ENCODE measurements at places on chromosomes 11 and 22.
A peak's percentile ranks its signal among the peaks of the same experiment; 100 is the strongest.

DNA sequence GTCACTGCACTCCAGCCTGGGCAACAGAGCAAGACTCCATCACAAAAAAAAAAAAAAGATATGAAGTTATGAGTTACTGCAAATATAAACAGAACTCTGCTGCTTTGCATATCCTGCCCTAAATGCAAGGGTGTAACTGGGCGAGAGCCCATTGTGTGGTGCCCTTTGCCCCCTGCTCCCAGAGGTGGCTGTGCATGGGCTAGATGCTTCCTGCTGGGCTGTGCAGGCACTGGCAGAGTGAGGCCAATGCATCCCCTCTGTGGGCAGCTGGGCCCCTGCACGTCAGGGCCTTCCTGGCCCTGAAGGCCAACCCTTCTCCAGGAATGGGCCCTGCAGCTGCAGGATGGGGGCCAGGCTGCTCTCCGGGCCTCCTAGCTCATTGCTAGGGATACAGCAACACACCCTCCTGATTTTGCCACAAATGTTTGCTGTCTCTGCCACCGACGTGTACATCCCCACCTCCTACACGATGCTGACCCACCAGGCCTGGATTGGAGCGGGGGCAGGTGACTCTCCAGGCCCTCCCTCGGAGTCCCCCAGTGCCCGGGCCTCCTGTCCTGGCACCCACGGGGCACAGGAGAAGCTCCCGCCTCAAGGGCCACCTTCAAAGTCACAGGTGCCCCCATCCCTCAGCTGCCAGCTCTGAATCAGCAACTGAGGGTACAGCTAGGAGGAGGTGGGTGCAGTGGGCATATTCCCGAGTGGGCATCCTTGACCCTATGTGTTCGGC, 40.7 kb upstream of the COMT start:
- DNase-seq: no peak

- no peak for DNase-seq
Measured at GRCh38 chr11:27390318-27391295, 27.6 kb upstream of the CCDC34 start.

DNA sequence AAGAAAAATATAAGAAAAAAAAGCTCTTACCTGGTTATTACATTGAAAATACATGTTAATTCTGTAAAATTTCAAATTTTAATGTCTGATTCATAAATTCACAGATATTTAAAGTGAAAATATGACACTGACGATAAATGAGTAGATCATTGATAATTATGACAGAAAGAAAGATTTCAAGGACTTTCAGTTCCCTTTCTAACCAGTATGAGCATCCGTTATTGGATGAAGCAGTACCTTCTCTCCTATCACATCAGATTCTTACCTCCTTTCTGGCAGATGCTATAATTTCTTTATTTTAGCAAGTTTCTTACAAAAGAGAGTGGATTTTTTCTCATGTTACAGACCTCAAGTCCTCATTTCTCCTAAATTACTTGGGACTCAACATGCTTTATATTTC, 847.3 kb downstream of the JRKL start:
- DNase-seq: no peak

DNA sequence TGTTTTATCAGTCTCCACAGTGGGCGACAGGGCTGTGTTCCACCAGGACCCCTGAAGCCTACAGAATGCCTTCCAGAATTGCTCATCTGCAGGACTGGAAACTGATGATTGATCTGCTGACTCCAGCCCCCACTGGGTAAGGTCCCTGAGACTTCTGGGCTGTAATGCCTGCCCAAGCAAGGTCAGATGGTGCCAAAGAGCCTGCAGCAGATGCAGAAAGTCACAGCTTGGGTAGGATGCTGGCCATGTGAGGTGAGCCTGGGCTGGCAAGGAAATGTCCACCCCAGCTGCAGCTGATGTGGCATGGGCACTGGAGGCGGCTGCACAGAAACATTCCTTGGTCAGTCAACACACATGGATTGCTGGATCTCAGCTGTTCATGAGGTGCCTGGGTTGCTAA, 30.9 kb downstream of the LRRC32 start:
- DNase-seq: no peak

DNA sequence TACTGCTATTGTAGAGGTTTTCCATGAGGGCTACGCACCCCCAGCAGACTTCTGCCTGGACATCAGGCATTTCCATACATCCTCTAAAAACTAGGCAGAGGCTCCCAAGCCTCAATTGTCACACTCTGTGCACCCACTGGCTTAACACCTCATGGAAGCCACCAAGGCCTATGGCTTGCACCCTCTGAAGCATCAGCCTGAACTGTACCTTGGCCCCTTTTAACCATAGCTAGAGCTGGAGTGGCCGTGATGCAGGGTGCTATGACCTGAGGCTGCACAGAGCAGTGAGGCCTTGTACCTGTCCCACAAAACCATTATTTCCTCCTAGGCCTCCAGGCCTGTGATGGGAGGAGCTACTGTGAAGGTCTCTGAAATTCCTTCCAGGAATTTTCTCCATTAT, 33.9 kb downstream of the AAMDC start:
- DNase-seq: no peak

DNA sequence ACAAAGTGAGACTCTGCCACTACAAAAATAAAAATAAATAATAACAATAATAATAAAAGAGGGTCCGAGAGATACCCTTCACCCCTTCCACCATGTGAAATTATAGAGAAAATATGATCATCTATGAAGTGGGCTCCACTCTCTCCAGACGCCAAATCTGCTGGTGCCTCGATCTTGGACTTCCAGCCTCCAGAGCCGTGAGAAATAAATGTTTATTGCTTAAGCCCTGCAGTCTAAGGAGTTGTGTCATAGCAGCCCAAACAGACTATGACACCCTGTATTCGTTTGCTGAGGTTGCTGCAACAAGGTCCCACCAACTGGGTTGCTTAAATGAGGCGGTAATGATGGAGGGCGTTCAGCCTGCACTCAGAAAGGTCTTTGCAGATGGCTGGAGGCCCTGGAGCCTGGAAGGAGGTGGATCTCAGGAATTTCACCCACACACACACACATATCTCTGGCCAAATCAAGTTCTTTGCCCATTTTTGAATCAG, 7.6 kb upstream of the SEPTIN5 start:
- DNase-seq: no peak

DNA sequence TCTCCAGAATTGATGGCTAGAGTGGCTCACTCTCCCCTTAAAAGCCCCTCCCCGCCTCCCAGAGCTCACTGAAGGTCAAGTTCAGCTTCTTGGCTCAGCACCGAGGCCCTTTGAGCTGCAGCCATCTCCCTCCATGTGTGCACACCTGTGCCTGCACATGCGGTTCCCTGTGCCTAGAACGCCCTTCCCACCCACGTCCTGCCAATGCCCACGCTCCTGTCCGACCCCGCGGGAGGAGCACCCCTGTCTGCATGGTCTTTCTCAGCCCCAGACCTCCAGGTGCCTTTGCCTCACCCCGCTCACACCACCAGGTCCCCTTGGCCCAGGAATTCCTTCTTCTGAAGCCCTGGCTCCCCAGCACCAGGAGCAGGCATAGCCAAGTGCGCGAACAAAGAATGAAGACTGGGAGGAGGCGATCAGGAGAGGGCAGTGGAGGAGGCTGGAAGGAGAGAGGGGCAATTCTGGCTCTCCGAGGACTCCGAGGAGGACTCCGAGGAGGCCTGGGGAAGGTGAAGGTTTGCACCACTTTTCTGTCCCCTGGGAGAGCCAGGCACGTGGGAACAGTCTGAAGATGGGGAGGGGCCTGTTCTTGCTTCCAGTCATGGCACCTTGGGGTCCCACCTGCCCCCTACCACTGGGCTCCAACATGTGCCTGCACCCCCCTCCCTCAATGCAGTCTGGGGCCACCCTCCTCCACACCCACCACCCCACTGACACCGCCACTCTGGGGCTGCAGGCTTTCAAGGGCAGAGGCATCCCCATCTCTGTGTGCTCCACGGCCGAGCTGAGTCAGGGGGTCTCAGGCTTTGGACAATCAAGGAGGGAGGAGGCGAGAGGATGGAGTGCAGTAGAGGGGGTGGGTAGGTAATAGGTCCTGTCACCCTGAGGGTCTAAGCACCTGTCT, 17.7 kb downstream of the IGF2 start:
- DNase-seq: no peak

DNA sequence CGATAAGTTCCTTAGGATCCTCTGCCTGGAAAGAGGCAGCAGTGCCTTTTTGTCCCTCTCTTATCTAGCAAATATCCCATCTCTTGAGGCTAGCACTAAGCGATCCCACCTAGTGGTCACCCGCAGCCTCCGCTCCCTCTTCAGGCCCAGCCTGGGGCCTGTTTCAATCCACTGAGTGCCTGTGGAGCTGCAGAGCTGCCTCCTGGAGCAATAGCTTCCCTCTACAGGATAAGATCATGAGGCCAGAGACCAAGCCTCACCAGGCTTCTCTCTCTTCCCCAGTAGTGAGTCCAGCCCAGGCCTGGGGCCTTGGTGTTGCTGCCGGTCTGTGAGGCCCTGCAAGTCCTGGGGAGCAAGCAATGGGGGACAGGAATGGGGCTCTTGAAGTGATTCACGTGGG, 65.8 kb downstream of the SLC22A12 start:
- no peak for DNase-seq

- peak; percentile 19 for DNase-seq
Measured at GRCh38 chr11:60872124-60872960, 5.0 kb downstream of the ZP1 start.

DNA sequence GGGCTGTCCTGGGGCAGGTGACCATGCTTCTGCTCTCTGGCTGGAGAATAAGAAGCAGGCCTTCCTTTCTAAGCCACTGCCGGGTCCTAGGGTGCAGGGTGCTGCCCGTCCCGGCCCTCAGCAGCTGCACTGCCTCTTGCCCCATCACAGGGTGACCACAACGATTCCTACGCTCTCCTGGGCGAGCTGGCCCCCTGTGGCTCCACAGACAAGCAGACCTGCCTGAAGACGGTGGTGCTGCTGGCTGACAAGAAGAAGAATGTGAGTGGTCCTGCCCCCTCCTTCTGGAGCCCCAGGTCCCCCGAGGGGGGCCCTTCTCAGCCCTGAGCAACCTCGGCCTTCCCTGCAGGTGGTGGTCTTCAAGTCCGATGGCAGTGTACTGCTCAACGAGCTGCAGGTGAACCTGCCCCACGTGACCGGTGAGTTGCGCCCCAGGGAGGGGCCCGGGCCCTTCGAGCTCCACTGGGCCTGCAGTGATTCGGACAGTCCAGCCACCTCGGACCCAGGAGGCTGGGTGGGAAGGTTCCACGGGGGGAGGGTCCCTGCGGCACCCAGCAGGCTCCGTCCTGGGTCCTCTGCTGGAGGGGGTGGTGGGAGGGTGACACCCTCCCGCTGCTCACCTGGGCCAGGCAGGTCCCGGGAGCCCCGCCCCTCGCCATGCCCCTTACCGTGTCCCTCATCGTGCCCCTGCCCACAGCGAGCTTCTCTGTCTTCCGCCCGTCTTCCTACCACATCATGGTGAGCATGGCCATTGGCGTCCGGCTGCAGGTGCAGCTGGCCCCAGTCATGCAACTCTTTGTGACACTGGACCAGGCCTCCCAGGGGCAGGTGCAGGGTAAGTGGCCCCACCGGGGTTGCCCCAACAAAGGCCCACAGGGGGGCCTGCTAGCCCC, 8.3 kb downstream of the MUC2 start:
- no peak for DNase-seq

GRCh38 chr22:44777364-44777755, 25.0 kb downstream of the ARHGAP8 start:
- DNase-seq: no peak

DNA sequence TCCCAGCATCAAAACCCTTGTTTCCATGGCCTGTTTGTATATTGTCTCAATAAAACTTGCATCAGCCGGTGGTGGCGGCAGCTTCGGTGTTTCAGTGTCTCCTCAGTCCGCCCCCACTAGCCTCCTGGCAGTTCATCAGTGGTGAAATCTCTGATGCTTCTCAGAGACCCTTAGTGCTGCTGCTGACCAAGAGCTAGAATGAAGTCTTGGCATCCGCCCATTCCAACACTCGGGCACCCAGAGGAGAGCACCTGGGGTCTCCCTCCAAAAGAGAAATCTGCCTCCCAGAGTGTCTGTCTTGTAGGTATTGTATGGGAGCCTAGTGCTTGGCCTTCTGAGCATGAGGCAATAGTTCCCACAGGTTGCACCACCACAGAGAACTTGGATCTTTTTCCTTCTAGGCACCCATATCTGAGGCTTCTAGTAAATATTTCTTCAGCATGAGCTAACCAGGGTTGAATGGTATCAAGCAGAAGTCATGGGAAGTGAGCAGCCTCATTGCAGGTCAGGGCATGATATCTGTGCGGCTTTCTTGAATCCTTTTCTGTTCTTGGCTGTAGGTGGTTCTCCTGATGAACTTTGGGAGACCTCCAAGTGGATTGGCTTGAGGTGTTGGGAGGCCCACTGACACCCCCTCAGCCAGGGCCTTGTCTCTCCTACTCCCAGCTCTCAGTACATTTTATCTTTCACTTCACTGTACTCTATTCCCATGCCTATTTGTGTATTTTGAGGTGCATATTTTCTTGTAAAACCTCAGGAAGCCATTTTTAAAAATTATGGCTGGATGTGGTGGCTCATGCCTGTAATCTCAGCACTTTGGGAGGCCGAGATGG, 13.2 kb upstream of the AIFM3 start:
- peak; percentile 15 for DNase-seq

DNA sequence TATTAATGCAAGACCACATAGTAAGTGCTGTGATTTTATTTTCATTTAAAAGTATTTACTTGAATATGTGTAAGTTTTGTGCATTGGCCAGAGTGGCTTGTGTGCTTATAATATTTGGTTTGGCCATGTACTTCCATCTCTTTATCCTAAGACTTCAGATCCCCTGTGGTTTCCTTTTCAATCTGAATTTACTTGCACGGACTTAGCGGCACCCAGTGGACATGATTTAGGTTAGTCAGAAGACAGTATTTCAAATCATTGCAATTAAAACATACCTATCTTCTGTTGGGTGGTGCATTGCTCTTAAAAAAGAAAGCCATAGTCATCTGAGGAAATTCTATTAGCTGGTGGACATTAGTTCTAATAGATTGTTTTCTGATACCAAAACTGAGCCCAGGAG, 30.7 kb downstream of the PIWIL4 start:
- DNase-seq: peak; percentile 61

DNA sequence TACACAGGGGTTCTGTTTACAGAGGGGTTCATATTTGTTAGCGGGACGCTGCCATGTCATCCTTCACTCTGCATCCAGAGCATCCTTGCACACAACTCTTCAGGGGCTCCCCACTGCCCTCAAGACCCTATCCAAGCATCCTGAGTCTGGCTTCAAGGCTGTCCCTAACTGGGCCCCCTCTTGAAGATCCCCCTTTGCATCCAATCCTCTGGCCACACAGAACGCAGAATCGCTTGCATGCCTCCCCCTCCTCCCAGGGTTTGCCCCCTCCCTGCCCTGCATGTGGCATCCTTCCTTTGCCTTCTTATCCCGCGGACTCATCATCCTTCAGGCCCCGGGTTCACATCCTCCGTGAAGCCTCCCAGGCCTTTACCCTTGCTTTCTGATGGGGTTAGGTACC, 18.6 kb downstream of the C1QTNF6 start:
- DNase-seq: no peak

DNA sequence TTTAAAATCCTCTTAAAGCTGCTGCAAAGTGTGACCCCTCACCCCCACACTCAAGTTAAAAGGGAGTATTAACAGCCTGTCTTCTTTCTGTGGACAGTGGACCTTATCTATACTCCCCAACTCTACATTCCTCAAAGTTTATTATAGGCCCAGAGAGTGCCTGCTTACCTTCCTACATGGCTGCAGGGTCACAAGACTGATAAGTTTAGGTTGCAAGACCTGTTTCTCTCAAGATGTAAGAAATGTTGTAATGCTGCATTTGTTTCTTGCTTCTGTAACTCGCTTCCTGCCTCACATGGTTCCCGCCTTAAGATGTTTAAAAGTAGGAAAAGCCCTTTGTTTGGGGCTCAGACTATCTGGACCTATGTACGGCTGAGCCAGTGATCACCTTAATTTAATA, 10.1 kb upstream of the NXPE1 start:
- no peak for DNase-seq
